ENCODE measurements at places on chromosomes 2 and 18.

DNA sequence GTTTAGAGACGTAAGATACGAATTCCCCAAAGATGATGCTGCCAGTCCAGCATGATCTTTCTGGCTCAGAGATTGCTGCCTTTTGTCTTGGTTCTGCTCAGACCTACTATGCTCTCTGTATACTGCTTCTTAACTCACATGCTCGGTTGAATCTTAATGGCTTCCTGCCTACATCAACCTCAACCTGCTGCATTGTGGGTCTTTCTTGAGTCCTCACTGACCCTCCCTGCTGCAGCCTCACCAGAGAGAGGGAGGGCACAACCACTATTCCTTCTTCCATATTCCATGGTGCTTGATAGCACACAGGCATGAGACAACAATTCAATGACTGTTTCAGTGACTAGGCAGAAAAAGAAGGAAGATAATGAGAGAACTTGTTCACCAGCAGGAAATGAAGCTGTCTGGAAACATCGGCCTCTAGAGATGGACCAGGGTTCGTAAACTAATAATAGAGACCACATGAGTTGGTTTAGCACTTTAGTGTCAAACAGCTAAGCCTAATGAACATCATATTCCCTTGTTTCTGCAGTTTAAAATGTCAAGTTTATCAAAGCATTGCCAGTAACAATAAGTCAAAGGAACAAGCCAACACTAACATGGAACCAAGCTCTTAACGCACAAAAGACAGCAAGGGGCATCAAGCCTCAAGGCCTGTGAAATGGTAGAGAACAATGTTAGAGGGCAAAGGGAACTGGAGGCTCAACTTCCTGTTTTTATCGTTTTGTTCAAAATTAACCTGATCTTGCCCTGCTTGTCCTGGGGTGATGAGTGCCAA, 333.9 kb downstream of the PDE11A start:
- H3K27me3 ChIP-seq = no peaks in the 10 kb centered on the region
- no peak for DNase-seq
- no peak overlapping the region for H3K4me3 ChIP-seq
- no peaks in the 10 kb centered on the region for H3K36me3 ChIP-seq
- no peak overlapping the region for H3K27ac ChIP-seq

DNA sequence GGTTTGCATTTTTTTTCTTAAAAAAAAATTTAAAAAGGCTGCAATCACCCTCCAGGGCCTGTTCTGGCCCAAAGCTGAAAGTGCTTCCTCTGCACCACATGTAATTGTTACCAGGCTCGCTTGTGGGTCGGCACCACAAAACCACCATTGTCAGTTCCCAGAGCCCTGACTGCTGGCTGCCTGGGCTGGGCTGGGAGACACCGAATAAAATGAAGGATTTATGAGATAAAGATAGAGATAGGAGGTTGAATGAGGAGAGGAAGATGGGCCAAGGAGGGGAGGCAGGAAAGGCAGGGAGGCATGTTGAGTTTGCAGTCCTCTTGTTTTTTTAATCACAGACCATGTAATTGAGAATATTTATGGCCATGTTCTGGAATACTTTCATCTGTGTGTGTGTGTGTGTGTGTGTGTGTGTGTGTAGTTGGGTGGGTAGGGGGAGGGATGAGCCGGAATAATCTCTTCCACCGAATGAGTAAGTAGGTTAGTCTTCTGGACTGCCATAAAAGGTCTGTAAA, 14.7 kb downstream of the NRP2 start:
- H3K4me3 ChIP-seq = no peak overlapping the region
- no peak overlapping the region for H3K27ac ChIP-seq
- peaks cover 35% of the 10 kb centered on the region for H3K4me1 ChIP-seq
- DNase-seq = no peak

DNA sequence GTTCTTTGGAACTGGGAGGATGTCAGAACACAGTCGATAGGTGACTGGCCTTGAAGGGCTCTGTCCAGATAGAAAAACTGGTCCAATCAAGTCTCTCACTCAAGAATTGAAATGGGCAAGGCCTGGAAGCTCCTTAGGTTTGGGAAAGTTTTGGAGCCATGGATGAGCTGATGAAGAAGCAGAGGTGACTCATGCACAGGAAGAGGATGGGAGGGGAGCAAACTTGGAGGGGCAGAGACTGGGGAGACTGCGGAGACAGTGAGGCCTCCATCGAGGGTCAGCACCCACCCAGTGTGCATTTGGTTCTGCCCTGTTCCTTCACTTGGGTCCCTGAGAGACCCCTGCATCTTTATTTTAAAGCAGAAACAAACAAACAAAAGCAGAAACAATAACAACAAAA, 41.1 kb downstream of the SOWAHC start:
- no peak overlapping the region for H3K4me3 ChIP-seq
- H3K27ac ChIP-seq = no peak overlapping the region
- DNase-seq = no peak
- peaks cover 6% of the 10 kb centered on the region for H3K27me3 ChIP-seq
- no peaks in the 10 kb centered on the region for H3K4me1 ChIP-seq

- no peak overlapping the region for H3K4me3 ChIP-seq
- H3K27me3 ChIP-seq = peaks cover 27% of the 10 kb centered on the region
- no peak for DNase-seq
- H3K36me3 ChIP-seq = no peaks in the 10 kb centered on the region
- H3K27ac ChIP-seq = no peak overlapping the region
- H3K4me1 ChIP-seq = peaks cover 23% of the 10 kb centered on the region
These were observed 1.4 kb upstream of the LAPTM4A start for GRCh38 chr2:20052861-20053281.

DNA sequence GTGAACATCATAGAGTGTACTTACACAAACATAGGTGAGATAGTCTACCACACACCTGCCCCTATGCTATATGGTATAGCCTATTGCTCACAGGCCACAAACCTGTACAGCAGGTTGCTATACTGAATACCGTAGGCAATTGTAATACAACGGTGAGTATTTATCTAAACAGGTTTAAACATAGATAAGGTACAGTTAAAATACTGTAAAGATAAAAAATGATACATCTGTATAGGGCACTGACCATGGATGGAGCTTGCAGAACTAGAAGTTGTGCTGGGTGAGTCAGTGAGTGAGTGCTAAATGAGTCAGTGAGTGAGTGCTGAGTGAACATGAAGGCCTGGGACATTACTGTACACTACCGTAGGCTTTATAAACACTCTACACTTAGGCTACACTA, 267.0 kb upstream of the HS6ST1 start:
- no peak overlapping the region for H3K4me3 ChIP-seq
- no peak overlapping the region for H3K27ac ChIP-seq
- peaks cover under 1% of the 10 kb centered on the region for H3K27me3 ChIP-seq
- H3K4me1 ChIP-seq = no peaks in the 10 kb centered on the region
- DNase-seq = no peak
- no peaks in the 10 kb centered on the region for H3K36me3 ChIP-seq

GRCh38 chr2:227191367-227191766, 26.9 kb downstream of the COL4A3 start:
- H3K36me3 ChIP-seq = no peaks in the 10 kb centered on the region
- H3K4me3 ChIP-seq = no peak overlapping the region
- peaks cover 2% of the 10 kb centered on the region for H3K4me1 ChIP-seq
- H3K27ac ChIP-seq = no peak overlapping the region
- DNase-seq = no peak

All from naive B cell (primary cell).